ENCODE measurements at places on chromosomes 7 and 10. TPM values are rescaled to one million over a fixed set of nuclear protein-coding genes. Genes with fewer than 3 reads are reported as not detected.

TUBAL3 gene
- total RNA-seq, result 0.66 TPM

PMS2 gene
- 25.6 TPM for total RNA-seq

HEPACAM2 gene
- 0.11 TPM for total RNA-seq

CPA4 gene
- total RNA-seq, result 1.5 TPM

PRR15 gene
- 0.30 TPM for total RNA-seq

SHOC2 gene
- total RNA-seq, result 123 TPM

TRPV5 gene
- total RNA-seq, result 0.11 TPM

IFIT1B gene
- 6.7 TPM for total RNA-seq

ZNF107 gene
- 9.8 TPM for total RNA-seq

MEOX2 gene
- total RNA-seq, result 21.3 TPM

COL28A1 gene
- 6.8 TPM for total RNA-seq

IL6 gene
- total RNA-seq, result 0.22 TPM

GFRA1 gene
- total RNA-seq, result 109 TPM

MUC12 gene
- 1.4 TPM for total RNA-seq

EVX1 gene
- 0.11 TPM for total RNA-seq

CACNB2 gene
- total RNA-seq, result 26.6 TPM

CCDC172 gene
- not detected for total RNA-seq

VAX1 gene
- not detected for total RNA-seq

SEMA3A gene
- total RNA-seq, result 32.0 TPM

POLD2 gene
- total RNA-seq, result 40.7 TPM

UPK3BL2 gene
- 6.0 TPM for total RNA-seq

SPAG6 gene
- total RNA-seq, result 4.5 TPM

PYROXD2 gene
- total RNA-seq, result 18.5 TPM

SLC16A12 gene
- 31.2 TPM for total RNA-seq

ATOH7 gene
- total RNA-seq, result 0.39 TPM

ARPC1B gene
- total RNA-seq, result 63.3 TPM

FBXL13 gene
- 7.2 TPM for total RNA-seq

SLC18A3 gene
- 5.2 TPM for total RNA-seq

FGF8 gene
- total RNA-seq, result 0.72 TPM

IFIT2 gene
- total RNA-seq, result 16.3 TPM

PALD1 gene
- 10.0 TPM for total RNA-seq

IFRD1 gene
- 60.3 TPM for total RNA-seq

ARHGAP22 gene
- total RNA-seq, result 12.0 TPM

TAS2R3 gene
- 5.7 TPM for total RNA-seq

STEAP4 gene
- total RNA-seq, result 3.7 TPM

FXYD4 gene
- not detected for total RNA-seq

GNGT1 gene
- total RNA-seq, result not detected

HIF1AN gene
- total RNA-seq, result 12.0 TPM

SVIL gene
- total RNA-seq, result 81.4 TPM

ZNF467 gene
- total RNA-seq, result 4.1 TPM

ZWINT gene
- 13.8 TPM for total RNA-seq

AMPH gene
- total RNA-seq, result 81.4 TPM

CTAGE4 gene
- 0.33 TPM for total RNA-seq

FKBP9 gene
- 108 TPM for total RNA-seq

All from spinal cord (tissue), 10 donors.